ENCODE measurements at places on chromosomes 1 and 21.

- DNase-seq: no peak
Measured at GRCh38 chr21:34061983-34062382, 11.4 kb upstream of the MRPS6 start.

DNA sequence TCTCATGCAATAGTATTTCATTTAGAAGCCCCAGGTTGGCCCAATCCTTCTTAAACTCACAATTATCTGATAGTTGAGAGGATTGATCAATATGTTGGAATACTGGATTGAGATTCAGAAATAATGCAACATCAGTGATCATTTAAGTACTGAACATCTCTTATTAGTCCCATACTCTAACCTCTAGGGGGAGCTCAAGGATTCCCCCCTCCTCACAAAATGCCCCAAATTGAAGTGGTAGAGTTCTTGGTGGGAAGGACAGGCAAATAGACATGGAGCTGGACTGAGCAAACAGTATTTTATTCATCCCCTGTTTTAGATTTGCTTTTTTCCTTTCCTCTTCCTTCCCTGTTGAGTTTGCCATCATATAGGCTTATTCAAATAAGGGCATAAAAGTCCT lies 62.8 kb downstream of the NGF start:
- DNase-seq: no peak

- DNase-seq: no peak
Measured at GRCh38 chr1:8816264-8816663, 1.2 kb downstream of the RERE start.

GRCh38 chr1:230112131-230112701 lies 45.2 kb downstream of the GALNT2 start:
- DNase-seq: no peak

DNA sequence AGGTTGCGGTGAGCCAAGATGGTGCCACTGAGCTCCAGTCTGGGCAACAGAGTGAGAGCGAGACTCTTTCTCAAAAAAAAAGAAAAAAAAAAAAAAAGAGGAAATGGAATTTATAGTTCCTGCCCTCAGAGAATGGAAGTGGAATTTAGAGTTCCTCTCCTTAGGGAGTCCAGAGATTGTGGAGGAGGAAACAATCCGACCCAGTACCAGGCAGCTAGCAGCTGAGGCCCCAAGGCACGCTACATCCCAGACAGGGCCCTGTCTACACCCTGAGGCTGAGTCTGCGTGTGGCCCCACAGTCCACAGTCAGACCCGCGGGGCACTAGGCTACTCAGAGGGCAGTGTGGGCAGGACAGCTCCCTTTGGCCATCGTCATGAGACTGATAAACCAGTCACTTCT lies 1.9 kb upstream of the MFN2 start:
- DNase-seq: no peak

GRCh38 chr1:41935226-41935625 lies 16.5 kb upstream of the HIVEP3 start:
- no peak for DNase-seq

- no peak for DNase-seq
Measured at GRCh38 chr1:46718340-46718726, 581 bp downstream of the EFCAB14 start.

DNA sequence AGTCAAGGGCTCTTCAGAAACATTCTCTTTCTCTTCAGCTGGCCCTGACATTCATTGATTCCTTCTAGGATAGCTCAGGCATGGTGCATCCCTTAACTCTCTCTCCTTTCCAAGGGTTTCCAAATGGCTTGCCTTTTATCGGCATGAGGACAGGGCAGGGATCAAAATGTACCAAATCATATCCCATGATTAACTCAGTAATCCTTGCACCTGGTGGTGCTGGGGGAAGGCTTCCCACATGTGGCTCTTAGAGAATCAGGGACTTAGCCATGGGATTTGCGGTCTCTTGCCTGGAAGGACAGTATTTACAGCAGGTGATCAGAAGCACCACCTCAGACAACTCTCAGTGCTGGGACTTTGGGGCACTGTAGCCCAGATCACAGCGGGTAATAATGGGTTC lies 46.2 kb upstream of the EDEM3 start:
- DNase-seq: no peak

GRCh38 chr1:116389013-116389412 lies 16.0 kb downstream of the ATP1A1 start:
- DNase-seq: no peak

DNA sequence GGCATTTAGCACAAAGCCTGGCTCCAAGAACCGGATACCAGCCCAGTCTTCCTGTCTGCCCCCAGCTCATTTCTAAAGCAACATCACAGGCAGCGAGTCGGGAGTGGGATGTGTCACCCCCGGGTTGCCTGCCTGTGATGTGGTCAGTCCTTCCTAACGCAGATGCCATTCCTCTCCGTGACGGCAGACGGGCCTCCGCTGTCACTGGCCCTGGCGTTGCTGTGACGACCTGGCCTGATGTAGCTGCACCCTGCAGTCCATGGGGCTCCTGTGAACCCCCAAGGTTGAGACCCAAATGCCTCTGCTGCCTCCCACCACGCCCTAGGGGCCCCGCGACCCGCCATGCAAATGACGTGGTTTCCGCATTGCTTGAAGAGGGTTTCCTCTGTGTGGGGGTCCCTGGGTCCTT lies 12.3 kb downstream of the TNFRSF1B start:
- no peak for DNase-seq

GRCh38 chr21:36914244-36915013 lies 52.0 kb downstream of the HLCS start:
- no peak for DNase-seq

- DNase-seq: no peak
Measured at GRCh38 chr1:53025034-53025768, 36.8 kb upstream of the PODN start.

GRCh38 chr1:199449221-199449620 lies 578.3 kb upstream of the NR5A2 start:
- DNase-seq: no peak

DNA sequence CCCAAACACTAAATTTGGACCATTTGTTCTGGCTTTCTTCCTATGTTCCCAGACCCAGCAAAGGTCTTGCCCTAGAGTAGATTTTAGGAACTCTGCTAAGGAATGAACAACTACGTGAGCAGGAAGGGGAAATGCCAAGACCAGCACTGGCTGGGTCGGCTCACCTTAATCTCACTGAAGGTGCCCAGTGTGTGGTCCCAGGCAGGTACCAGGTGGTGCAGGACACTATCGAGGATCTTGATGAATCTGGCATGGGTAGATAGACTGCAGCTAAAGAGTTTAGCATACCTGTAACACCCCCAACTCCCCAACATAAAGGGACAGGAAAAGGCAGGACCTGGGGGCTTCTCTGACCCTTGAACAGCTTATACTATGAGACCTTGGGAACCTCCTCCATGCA lies 3.0 kb downstream of the HECTD3 start:
- DNase-seq: no peak

GRCh38 chr1:46547481-46548383 lies 3.7 kb downstream of the KNCN start:
- no peak for DNase-seq

GRCh38 chr1:10583641-10584040 lies 108.9 kb downstream of the PEX14 start:
- DNase-seq: no peak

- no peak for DNase-seq
Measured at GRCh38 chr1:23362218-23362713, 7.4 kb downstream of the ZNF436 start.

- no peak for DNase-seq
Measured at GRCh38 chr1:231272880-231273279, 31.9 kb downstream of the GNPAT start.

GRCh38 chr21:31294691-31295090 lies 49.4 kb downstream of the TIAM1 start:
- peak; percentile 43 for DNase-seq

GRCh38 chr1:232062967-232063366 lies 436.4 kb downstream of the DISC1 start:
- no peak for DNase-seq

DNA sequence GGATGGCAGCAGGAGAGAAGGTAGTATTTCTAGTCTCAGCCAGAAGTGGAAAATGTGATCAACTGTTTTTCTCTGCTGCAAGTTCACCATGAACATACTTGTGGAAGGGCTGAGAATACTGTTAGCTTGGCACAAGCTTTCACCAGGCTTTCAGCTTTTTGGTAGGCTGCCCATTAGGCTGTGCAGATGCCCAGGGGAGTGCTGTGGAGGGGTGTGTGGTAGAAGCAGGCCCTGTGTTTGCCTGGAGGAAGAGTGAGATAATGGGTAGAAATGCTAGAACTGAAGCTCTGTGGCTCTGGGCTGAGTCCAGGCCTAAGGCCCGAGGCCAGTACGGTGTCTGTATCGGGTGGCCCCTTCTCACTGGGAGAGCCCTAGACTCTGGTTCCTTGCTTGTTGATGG lies 9.8 kb downstream of the DNAJC6 start:
- DNase-seq: no peak

- DNase-seq: no peak
Measured at GRCh38 chr1:17193222-17194132, 11.5 kb upstream of the PADI1 start.

DNA sequence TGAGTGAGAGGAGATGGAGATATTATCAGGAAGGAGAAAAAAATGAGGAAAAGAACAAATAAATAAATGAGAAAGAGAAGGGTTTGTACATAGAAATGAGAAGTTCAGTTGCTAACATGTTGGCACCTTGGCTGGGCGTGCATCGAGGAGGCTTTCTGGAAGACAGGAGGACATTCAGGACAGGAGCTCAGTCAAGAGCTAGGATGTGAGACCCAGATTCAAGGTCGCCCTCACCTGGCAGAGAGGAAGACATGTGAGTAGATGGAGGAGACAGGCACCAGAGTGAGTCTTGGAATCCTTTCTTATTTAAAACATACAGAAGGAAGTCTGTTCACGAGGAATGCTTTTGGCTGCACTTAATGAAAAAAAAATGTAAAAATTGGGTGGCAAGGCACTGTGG lies 640.9 kb downstream of the NPHP4 start:
- DNase-seq: no peak

- no peak for DNase-seq
Measured at GRCh38 chr1:246587032-246587431, 20.8 kb downstream of the CNST start.

DNA sequence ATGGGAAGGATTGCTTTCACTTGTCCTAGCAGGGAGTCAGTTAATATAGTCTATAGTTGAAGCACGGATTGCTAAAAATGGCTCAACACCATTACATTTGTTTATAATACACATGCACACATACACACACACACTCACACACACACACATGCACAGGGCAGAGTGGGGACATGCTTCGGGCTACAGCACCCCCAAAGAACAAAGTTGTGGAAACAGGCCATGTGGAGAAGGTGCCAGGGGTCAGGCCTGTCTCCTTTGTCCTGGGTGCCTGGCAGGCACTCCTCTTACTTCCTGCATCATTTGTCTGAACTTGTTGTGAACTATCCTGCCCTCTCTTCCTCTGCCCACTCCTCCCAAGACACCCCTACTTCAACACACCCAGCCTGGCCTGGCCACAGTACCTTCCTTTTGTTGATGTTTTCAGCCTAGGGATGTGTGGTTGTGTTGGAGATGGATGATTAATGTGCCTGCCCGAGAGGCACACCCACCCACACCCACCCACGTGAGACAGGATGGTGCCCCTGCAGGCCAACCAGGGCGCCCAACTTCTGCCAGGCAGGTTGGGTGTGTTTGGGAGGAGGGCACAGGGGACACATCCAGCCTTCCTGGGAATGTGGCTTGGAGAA lies 17.5 kb downstream of the RASSF5 start:
- DNase-seq: no peak

GRCh38 chr1:206814716-206815341 lies 42.5 kb upstream of the IL10 start:
- DNase-seq: no peak

DNA sequence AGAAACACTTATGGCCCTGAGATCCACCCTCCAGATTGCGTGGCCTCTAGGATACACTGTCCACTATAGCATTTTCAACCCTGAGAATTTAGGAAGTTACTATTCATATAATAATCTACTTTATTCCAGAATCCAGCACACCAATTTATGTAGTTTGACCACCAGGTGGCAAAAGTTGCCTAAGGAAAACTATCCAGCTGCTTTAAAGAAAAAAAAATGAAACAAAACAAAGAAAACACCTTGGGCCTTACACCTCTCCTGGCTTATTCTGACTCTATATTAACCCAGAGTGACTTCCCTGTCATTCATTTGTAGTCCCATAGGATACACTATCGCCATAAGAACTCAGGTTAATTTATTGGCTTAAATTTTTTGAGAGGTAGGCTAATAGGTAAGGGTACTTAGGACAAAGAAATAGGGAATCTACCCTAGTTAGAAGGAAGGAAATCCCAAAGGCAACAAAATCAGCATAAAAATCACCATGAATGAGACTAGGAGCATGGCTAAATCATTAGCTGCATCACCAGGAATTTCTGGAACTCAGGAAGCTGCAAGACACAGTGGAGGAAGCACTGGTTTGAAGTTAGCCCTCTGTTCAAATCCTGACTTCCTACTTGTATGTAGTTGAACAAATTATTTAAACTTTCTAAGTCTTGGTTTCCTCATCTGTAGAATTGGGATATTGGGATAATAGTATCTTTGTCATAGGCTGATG lies 107.5 kb downstream of the SPAG17 start:
- DNase-seq: no peak

DNA sequence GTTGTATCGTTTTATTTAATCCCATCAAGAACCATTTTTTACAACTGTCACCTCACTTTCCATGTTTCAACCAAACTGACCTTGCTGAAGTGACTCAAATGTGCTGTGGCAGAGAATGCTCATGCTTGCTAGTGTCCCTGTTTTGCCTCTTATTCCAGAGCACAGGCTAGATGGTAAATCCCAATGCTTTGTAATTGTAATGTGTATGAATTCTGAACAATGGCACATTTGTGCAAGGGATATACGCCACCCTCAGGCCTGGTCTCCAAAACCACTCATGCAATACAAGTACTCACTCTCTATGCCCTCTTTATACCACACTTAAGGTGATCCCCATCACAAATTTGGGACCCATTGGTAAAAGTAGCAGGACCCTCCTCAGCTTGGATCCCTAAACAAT lies 313.6 kb downstream of the HHIPL2 start:
- no peak for DNase-seq

DNA sequence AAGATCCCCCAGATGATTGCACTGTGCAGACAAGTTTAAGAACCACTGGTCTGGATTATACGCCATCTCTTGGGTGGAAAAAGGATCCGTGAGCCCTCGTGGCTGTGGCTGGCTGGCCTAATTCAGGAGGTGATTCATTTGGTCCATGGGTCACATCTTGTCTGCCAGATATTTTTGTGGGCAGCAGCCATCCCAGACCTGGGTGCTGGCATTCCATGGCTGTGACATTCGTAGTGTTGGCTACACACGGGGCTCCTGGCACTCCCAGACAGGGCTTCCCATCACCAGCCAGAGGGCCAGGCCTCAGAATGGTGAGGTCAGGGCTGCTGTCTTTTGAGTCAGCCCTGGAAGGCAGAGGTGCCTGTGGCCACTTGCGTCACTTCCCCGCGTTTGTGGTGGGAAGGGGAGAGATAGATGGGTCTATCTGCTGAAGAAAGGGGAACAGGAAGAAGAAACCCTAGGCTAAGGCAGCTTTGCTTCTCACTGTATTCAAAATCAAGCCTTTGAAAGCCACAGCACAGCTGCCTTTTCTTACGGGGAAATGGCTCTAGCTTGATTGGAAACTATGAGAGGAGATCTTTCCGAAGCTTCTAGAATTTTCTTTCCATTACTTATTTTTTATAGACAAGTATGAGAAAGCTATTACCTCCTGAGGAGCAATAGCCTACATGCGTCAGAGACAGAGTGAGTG lies 32.4 kb downstream of the EIF2D start:
- no peak for DNase-seq

Data from cerebellar nuclear complex (tissue), 1 donor.